Heart left ventricle (tissue), 16 donors: ENCODE measurements at places on chromosomes 11 and 22.

- H3K36me3 ChIP-seq = no peaks in the 10 kb centered on the region
- DNase-seq = no peak
- H3K4me3 ChIP-seq = no peak overlapping the region
- no peak overlapping the region for H3K27ac ChIP-seq
- H3K27me3 ChIP-seq = no peaks in the 10 kb centered on the region
Observed at GRCh38 chr11:113436672-113437252, 38.4 kb downstream of the DRD2 start.

GRCh38 chr22:48309115-48309705 lies 1518.5 kb downstream of the BRD1 start:
- no peak overlapping the region for H3K27ac ChIP-seq
- no peak for DNase-seq
- no peak overlapping the region for H3K4me3 ChIP-seq
- no peaks in the 10 kb centered on the region for H3K4me1 ChIP-seq
- H3K36me3 ChIP-seq = no peaks in the 10 kb centered on the region
- H3K27me3 ChIP-seq = no peaks in the 10 kb centered on the region

GRCh38 chr22:26893173-26894110 lies 236.1 kb downstream of the MIAT start:
- no peak for DNase-seq
- H3K4me1 ChIP-seq = no peaks in the 10 kb centered on the region
- no peak overlapping the region for H3K27ac ChIP-seq
- no peaks in the 10 kb centered on the region for H3K36me3 ChIP-seq

GRCh38 chr11:75337195-75337654 lies 14.2 kb downstream of the ARRB1 start:
- no peaks in the 10 kb centered on the region for H3K36me3 ChIP-seq
- no peaks in the 10 kb centered on the region for H3K27me3 ChIP-seq
- no peak overlapping the region for H3K27ac ChIP-seq

DNA sequence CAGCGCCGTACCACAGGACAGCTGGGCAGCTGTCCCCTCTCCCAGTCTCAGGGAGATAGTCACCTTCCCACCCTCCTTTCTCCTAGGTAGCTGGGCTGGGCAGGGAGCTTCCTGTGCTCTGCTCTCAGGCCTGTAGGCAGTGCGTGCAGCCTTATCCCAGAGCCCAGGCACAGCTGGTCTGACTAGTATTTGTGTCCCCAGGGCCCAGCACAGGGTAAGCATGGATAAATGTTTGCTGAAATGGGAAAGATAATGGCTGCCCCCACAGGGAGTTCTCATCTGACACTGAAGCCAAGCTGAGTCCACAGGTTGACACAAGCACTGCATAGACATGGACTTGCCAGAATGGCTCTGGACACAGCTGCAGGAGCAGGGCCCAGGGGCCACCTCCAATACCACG lies 9.8 kb downstream of the SLC15A3 start:
- DNase-seq = no peak
- H3K36me3 ChIP-seq = peaks cover 49% of the 10 kb centered on the region
- no peak overlapping the region for H3K27ac ChIP-seq
- H3K4me1 ChIP-seq = no peaks in the 10 kb centered on the region
- no peaks in the 10 kb centered on the region for H3K27me3 ChIP-seq

GRCh38 chr22:30752771-30753170 lies 58.1 kb downstream of the OSBP2 start:
- no peak overlapping the region for H3K4me3 ChIP-seq
- no peaks in the 10 kb centered on the region for H3K27me3 ChIP-seq
- no peak overlapping the region for H3K27ac ChIP-seq

- peaks cover 24% of the 10 kb centered on the region for H3K27me3 ChIP-seq
- H3K4me3 ChIP-seq = no peak overlapping the region
- no peaks in the 10 kb centered on the region for H3K4me1 ChIP-seq
- no peak overlapping the region for H3K27ac ChIP-seq
Observed at GRCh38 chr11:13769188-13769587, 100.7 kb downstream of the FAR1 start.

DNA sequence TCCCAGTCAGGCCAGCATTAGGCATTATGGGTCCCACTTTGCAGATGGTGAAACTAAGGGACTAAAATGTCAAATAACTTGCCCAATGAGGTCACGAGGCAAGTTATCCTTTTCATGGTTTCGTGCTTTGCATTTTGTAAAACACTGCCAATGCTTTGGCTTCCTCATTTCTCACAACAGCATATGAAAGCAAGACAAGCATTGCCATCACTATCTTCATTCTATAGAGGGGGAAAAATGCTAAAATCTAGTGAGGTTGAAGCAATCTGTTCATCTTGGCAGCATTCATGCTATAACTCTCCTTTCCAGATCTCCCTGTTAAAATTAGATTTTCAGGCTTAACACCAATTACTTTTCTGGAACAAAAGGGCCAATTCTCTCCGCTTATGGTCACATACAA lies 14.8 kb downstream of the FAM181B start:
- peaks cover 2% of the 10 kb centered on the region for H3K27me3 ChIP-seq
- no peak overlapping the region for H3K4me3 ChIP-seq

GRCh38 chr11:47607380-47607779 lies 13.2 kb upstream of the C1QTNF4 start:
- DNase-seq = peak; percentile 69
- H3K27ac ChIP-seq = peak overlapping the region; percentile 56
- H3K4me3 ChIP-seq = no peak overlapping the region
- peaks cover 36% of the 10 kb centered on the region for H3K4me1 ChIP-seq

GRCh38 chr22:38450234-38450797 lies 4.7 kb downstream of the KCNJ4 start:
- peaks cover 25% of the 10 kb centered on the region for H3K27me3 ChIP-seq
- H3K4me1 ChIP-seq = peaks cover 64% of the 10 kb centered on the region
- no peak for DNase-seq
- no peaks in the 10 kb centered on the region for H3K36me3 ChIP-seq

DNA sequence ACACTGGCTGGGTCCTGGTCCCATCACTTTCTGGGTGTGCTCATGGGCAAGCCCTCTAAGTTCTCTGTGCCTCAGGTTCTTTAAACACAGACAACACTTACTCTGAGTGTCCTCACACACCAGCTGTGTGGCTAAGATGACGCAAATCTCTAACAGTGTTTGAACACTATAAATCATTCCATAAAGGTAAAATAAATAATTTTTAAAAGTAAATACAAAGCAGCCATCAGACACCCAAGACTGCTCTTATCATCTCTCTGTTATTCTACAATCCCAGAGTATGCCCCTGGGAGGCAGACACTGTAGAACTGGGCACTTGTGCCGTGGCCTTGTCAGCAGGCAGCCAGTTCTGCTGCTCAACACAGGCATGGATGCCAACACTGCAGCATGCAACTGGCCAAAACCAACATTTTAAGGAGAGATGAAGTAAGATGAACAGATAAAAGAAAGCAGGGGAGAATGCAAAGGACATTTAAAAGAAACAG lies 56.8 kb downstream of the RPL27A start:
- no peak for DNase-seq
- H3K27me3 ChIP-seq = no peaks in the 10 kb centered on the region
- no peaks in the 10 kb centered on the region for H3K36me3 ChIP-seq
- no peak overlapping the region for H3K27ac ChIP-seq

DNA sequence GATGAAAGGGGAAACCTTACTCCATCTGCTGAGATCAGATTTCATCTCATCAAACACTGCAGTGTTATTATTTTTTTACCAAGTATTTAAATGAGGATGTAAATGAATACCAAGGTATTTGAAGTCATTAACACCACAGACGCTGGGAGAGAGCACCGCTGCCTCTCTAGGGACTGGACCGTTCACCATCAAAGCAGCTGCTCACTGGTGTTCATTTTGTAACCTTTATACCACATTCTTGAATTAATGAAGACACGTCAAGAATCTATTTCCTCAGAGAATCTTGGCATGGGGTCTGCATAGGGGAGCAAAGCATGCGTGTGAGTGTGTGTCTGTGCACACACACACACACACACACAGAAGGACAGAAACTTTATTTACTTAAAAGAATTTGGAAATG lies 15.6 kb downstream of the SIAE start:
- no peak for DNase-seq
- H3K27me3 ChIP-seq = no peaks in the 10 kb centered on the region
- no peak overlapping the region for H3K4me3 ChIP-seq
- H3K27ac ChIP-seq = no peak overlapping the region

DNA sequence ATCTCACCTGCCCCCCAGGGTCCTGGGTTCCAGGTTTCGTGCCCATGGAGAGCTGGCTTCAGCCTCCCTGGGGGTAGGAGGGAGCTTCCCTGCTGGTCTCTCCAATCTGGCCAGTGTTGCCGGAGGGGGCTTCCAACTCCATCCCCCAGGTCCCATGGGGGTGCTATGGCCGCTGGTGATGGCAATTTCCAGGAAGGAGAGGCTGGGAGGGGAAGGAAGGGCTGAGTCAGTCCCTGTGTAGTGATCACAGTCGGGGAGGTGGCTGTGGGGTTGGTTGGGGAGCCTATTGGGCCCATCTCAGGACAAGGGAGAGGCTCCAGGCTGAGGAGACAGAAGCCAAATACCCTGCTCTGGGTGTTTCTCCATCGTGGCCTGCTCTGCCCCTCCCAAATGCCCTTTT lies 5.7 kb upstream of the CDC42EP2 start:
- H3K27ac ChIP-seq = peak overlapping the region; percentile 42
- H3K27me3 ChIP-seq = no peaks in the 10 kb centered on the region
- peaks cover 35% of the 10 kb centered on the region for H3K4me1 ChIP-seq
- no peaks in the 10 kb centered on the region for H3K36me3 ChIP-seq

DNA sequence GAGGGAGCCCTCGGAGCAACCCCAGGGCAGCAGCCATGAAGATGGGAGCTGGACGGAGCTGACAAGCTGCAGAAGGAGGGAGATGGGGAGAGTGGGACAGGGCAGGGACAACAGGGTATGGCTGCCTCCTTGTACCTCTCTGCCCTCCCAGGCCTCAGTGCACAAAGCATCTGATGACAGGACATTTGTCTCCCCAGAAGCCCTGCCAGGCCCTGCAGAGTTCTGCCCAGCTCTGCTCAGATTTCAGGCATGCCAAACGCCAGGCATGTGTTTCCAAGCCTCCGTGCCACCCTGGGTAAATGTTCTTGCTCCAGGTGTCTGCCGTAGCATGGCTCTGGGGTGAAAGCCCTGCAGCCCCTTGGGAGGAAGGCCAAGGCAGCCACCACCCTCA lies 1.1 kb upstream of the IFITM10 start:
- H3K36me3 ChIP-seq = peaks cover 43% of the 10 kb centered on the region
- no peak overlapping the region for H3K4me3 ChIP-seq
- no peak for DNase-seq
- peak overlapping the region; percentile 71 for H3K27ac ChIP-seq
- H3K27me3 ChIP-seq = no peaks in the 10 kb centered on the region

- no peak overlapping the region for H3K27ac ChIP-seq
- no peak overlapping the region for H3K4me3 ChIP-seq
- no peaks in the 10 kb centered on the region for H3K27me3 ChIP-seq
- peaks cover 6% of the 10 kb centered on the region for H3K36me3 ChIP-seq
Observed at GRCh38 chr11:124886476-124886875, 11.2 kb downstream of the ROBO4 start.

DNA sequence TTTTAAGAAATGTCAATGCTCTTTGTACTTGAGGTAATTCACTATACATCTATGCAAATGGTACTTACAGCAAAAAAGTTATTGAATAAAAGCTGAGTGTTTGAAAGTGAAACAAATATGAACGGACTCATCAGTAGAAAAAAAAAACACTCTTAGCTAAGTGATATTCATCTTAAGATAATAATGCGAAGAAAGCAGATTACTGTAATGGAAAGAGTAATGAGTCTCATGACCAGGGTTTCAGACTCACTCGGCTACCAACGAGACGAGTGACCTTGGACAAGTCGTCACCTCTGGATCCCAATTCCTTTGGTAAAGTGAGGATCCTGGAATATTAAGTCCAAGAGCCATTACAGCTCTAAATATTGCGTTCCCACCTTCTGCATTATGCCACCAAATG lies 57.0 kb downstream of the PACSIN2 start:
- no peak for DNase-seq
- peak overlapping the region; percentile 53 for H3K27ac ChIP-seq
- peaks cover 17% of the 10 kb centered on the region for H3K4me1 ChIP-seq
- no peaks in the 10 kb centered on the region for H3K27me3 ChIP-seq
- H3K36me3 ChIP-seq = no peaks in the 10 kb centered on the region

GRCh38 chr11:85845124-85845631 lies 10.0 kb upstream of the CCDC83 start:
- no peak overlapping the region for H3K4me3 ChIP-seq
- H3K4me1 ChIP-seq = no peaks in the 10 kb centered on the region
- no peak overlapping the region for H3K27ac ChIP-seq
- no peaks in the 10 kb centered on the region for H3K36me3 ChIP-seq
- H3K27me3 ChIP-seq = no peaks in the 10 kb centered on the region
- no peak for DNase-seq

DNA sequence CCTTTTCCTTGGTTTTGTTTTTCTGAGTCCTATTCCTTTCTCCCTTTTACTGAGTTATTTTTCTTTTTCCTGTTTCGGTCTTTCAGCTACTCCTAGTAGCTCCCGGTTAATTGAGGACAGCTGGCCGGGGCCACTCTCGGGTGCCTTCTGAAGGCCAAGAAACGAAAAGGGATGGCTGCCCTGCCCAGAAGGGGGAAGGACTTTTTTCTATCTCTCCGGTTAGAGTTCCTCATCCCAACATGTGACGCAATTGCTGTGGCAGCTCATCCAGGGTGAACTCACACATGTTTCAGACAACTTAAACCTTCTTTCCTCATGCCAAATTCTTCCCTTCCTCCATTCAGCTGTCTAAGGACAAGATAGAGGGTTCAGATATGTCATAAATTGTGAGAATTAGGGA lies 83.6 kb downstream of the PIWIL4 start:
- no peaks in the 10 kb centered on the region for H3K27me3 ChIP-seq
- peak; percentile 66 for DNase-seq
- no peaks in the 10 kb centered on the region for H3K4me1 ChIP-seq
